ENCODE measurements at places on chromosomes 6 and 20. TPM values are rescaled to one million over a fixed set of nuclear protein-coding genes. Genes with fewer than 3 reads are reported as not detected.

DNA sequence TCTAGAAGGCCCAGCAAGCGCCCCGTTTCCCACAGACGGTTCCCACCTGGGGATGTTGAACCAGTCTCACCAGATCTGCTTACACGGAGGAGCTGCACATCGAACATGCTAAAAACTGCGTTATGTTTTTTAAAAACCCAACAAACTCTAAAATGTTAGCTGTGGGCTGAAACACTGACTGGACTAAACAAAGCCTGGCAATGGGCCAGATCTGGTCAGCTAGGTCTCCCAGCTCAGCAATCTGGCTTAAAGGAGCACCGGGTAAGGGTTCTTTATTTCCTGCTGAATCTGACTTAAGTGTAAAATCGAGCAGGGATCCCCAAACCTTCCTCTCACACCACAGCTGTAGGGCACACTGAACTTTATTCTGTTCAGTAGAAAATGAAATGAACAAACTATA, 156.9 kb downstream of the FOXC1 start:
- H3K4me3 ChIP-seq = no peak overlapping the region
- peaks cover 4% of the 10 kb centered on the region for H3K4me1 ChIP-seq
- no peak overlapping the region for H3K27ac ChIP-seq
- H3K36me3 ChIP-seq = no peaks in the 10 kb centered on the region
- H3K27me3 ChIP-seq = no peaks in the 10 kb centered on the region
- DNase-seq = peak; percentile 67

DNA sequence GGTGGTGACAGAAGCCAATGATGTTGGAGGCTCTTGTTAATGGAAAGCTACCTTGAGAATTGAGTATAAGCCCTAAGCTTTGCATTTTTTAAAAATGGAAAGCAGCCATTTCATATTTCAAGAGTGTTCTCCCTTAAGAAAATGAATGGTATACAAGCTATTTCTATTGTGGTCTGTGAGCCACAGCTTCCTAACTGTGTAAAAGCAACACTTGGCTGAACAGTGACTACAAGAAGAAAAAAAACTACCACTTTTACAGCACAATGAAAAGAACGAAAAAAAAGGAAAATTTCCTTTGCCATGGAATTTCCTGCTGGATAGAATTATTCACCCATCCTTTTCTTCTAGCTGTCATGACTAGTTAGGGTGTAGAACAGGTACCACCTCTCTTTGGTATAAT, 397.1 kb upstream of the BTBD3 start:
- no peak for DNase-seq
- H3K36me3 ChIP-seq = no peaks in the 10 kb centered on the region
- H3K4me1 ChIP-seq = no peaks in the 10 kb centered on the region
- H3K27me3 ChIP-seq = no peaks in the 10 kb centered on the region
- H3K4me3 ChIP-seq = no peak overlapping the region

DNA sequence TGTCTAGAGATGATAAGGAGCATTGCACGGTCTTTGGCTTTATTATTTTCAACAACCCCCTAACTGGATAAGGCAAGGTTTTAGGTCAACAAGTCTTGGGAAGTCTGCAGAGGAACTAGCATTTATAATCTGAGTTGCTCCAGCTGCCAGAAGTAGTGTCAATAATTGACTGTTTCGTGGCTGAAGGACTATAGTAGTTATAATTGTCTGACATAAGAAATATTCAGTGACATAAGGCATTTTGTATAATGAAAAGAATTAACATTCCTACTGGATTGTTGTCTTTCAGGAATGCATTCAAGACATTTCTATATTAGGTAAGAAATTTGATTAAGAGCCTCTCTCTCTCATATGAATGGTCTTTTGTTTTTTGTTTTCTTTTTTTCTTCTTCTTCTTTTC, 136.9 kb upstream of the SGK1 start:
- H3K27me3 ChIP-seq = no peaks in the 10 kb centered on the region
- no peak for DNase-seq
- no peak overlapping the region for H3K27ac ChIP-seq
- H3K4me1 ChIP-seq = no peaks in the 10 kb centered on the region
- no peak overlapping the region for H3K4me3 ChIP-seq
- H3K36me3 ChIP-seq = no peaks in the 10 kb centered on the region

- no peaks in the 10 kb centered on the region for H3K36me3 ChIP-seq
- H3K27me3 ChIP-seq = no peaks in the 10 kb centered on the region
- H3K4me1 ChIP-seq = peaks cover 11% of the 10 kb centered on the region
- no peak for DNase-seq
Measured at GRCh38 chr6:155782320-155782731, 326.7 kb upstream of the NOX3 start.

GRCh38 chr6:32752580-32752979, 10.8 kb downstream of the HLA-DQB2 start:
- no peak overlapping the region for H3K4me3 ChIP-seq

- no peak overlapping the region for H3K4me3 ChIP-seq
- H3K4me1 ChIP-seq = peaks cover 26% of the 10 kb centered on the region
- no peaks in the 10 kb centered on the region for H3K27me3 ChIP-seq
- no peak overlapping the region for H3K27ac ChIP-seq
- H3K36me3 ChIP-seq = no peaks in the 10 kb centered on the region
Measured at GRCh38 chr6:7153789-7154188, 46.0 kb downstream of the RREB1 start.

HRH3 gene
- total RNA-seq = 0.06 TPM

DNA sequence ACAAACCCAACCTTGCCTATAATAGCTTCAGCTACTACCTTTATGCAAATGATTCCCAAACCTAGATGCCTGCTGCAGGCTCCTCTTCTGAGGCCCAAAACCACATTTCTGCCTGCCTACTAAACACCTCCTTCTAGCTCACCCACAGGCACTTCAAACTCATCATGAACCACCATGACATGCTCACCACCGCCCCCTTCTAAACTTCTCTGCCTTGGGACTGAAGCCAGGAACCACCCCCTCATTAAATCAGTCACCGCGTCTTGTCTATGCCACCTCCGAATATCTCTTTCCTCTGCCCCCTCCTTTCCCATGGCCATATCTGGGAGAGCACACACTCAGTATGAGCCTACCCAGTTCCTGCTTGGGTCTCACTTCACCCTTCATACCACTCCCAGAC, 101.2 kb downstream of the SNAP25 start:
- H3K4me1 ChIP-seq = no peaks in the 10 kb centered on the region
- DNase-seq = no peak
- no peaks in the 10 kb centered on the region for H3K36me3 ChIP-seq
- no peak overlapping the region for H3K4me3 ChIP-seq
- H3K27me3 ChIP-seq = no peaks in the 10 kb centered on the region

DNA sequence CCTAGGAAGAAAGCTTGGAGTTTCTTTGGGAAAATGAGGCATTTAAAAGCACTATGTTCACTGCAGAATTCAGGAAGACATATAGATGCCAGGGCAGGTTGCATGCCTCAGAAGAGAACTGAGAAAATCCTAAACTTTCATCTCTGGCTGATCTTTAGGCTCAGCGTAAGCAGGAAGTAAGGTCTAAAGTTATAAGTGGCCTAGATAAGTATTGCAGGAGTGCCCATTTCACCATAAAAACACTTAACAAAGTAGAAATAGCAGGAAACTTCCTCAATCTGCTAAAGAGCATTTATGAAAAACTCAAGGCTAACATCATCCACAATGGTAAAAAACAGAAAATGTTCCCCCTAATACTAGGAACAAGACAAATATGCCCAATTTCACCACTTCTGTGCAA, 320.3 kb downstream of the BMP2 start:
- H3K27me3 ChIP-seq = no peaks in the 10 kb centered on the region
- H3K4me1 ChIP-seq = no peaks in the 10 kb centered on the region
- no peak for DNase-seq
- no peak overlapping the region for H3K27ac ChIP-seq
- no peak overlapping the region for H3K4me3 ChIP-seq

OOEP gene
- total RNA-seq = not detected

GRCh38 chr20:53126185-53126584, 154.0 kb downstream of the TSHZ2 start:
- H3K4me1 ChIP-seq = no peaks in the 10 kb centered on the region
- no peaks in the 10 kb centered on the region for H3K27me3 ChIP-seq
- no peaks in the 10 kb centered on the region for H3K36me3 ChIP-seq
- no peak overlapping the region for H3K4me3 ChIP-seq
- no peak for DNase-seq

DNA sequence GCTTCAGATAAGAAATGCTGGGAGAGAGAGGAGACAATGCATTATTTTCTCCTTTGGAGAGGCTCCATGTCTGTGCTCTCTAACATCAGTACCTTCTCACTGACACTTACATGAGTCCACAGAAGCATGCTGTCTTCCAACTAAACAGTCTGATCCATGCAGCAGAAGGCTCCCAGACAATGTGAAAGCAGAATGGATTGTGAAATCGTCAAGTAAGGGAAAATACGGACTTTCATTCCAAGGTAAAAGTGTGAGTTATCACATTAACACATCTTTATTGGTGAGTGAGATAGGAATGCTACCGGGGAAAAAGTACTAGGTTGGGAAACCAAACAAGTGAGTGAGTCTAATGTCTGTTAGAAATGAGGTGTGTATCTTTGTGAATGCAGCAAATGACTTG, 167.6 kb upstream of the KCNK16 start:
- no peaks in the 10 kb centered on the region for H3K4me1 ChIP-seq
- no peaks in the 10 kb centered on the region for H3K36me3 ChIP-seq
- no peaks in the 10 kb centered on the region for H3K27me3 ChIP-seq
- H3K4me3 ChIP-seq = no peak overlapping the region
- no peak overlapping the region for H3K27ac ChIP-seq

- no peaks in the 10 kb centered on the region for H3K36me3 ChIP-seq
- no peak overlapping the region for H3K4me3 ChIP-seq
- peaks cover 25% of the 10 kb centered on the region for H3K4me1 ChIP-seq
- no peak overlapping the region for H3K27ac ChIP-seq
Measured at GRCh38 chr6:39342692-39343395, 20.3 kb upstream of the KCNK16 start.

MAS1L gene
- not detected for total RNA-seq

GRCh38 chr6:53287336-53288225, 61.2 kb downstream of the ELOVL5 start:
- H3K36me3 ChIP-seq = no peaks in the 10 kb centered on the region
- no peaks in the 10 kb centered on the region for H3K27me3 ChIP-seq
- H3K4me1 ChIP-seq = peaks cover 7% of the 10 kb centered on the region
- DNase-seq = no peak

GRCh38 chr6:684831-685636, 7.9 kb downstream of the EXOC2 start:
- peaks cover 25% of the 10 kb centered on the region for H3K4me1 ChIP-seq
- no peak overlapping the region for H3K4me3 ChIP-seq
- H3K27ac ChIP-seq = no peak overlapping the region
- H3K27me3 ChIP-seq = no peaks in the 10 kb centered on the region
- H3K36me3 ChIP-seq = no peaks in the 10 kb centered on the region
- DNase-seq = no peak

CLVS2 gene
- not detected for total RNA-seq

DNA sequence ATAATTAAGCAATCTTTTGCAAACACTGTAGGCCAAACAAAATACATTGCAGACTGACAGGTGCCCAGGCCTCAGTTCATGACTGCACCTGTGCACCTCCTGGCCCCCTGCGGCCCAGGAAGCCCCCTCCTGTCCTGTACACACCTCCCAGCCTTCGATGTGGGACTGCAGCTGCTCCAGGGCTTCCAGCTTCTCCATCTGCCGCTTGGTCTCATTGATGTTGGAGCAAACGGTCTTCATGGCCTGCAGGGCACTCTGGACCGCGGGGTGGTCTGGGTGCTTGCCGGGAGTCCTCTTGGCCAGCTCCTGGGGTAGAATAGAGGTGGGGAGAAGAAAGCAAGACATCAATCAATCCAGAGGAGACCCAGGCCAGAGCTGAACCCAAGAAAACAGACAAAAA, 119.7 kb downstream of the PREX1 start:
- no peak overlapping the region for H3K4me3 ChIP-seq
- peaks cover 24% of the 10 kb centered on the region for H3K4me1 ChIP-seq
- H3K36me3 ChIP-seq = no peaks in the 10 kb centered on the region
- no peak overlapping the region for H3K27ac ChIP-seq
- no peak for DNase-seq
- no peaks in the 10 kb centered on the region for H3K27me3 ChIP-seq

LRRC1 gene
- 2.1 TPM for total RNA-seq

GRCh38 chr6:30646450-30647241, at the start of gene C6orf136:
C6orf136 (plus strand) TSS chr6:30647133; CDS start chr6:30647232, 99 bp downstream.
- peak; percentile 96 for DNase-seq
- peak within 1 kb of the TSS; percentile 85 for H3K27ac ChIP-seq
- H3K36me3 ChIP-seq = peaks cover 21% of the 10 kb centered on the region
- H3K4me3 ChIP-seq = peak within 1 kb of the TSS; percentile 91
- H3K27me3 ChIP-seq = no peaks in the 10 kb centered on the region

DNA sequence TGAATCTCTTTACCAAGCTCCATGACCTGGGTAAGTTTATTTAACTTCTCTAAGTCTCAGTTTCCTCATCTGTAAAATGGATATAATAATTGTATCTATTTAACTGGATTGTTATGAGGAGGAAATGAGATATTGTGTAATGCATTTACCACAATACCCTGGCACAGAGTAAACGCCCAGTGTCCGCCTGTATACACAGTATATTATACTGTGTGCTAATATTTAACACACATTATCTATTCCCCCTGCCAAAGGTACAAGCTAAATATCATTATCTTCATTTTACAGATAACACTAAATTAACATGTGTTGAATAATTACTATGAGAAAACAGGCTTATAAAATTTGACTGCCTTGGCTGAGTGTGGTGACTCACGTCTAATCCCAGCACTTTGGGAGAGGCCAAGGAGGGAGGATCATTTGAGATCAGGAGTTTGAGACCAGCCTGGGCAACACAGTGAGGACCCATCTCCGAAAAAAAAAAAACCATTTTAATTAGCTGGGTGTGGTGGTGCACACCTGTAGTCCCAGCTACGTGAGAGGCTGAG, 38.7 kb upstream of the TNFRSF21 start:
- H3K27ac ChIP-seq = no peak overlapping the region
- no peak overlapping the region for H3K4me3 ChIP-seq
- H3K4me1 ChIP-seq = no peaks in the 10 kb centered on the region
- no peaks in the 10 kb centered on the region for H3K27me3 ChIP-seq
- no peaks in the 10 kb centered on the region for H3K36me3 ChIP-seq
- DNase-seq = no peak

GRCh38 chr6:18406955-18407749, 20.0 kb downstream of the RNF144B start:
- H3K4me3 ChIP-seq = no peak overlapping the region
- H3K4me1 ChIP-seq = no peaks in the 10 kb centered on the region
- H3K27me3 ChIP-seq = no peaks in the 10 kb centered on the region
- H3K27ac ChIP-seq = no peak overlapping the region
- DNase-seq = no peak

- H3K4me1 ChIP-seq = no peaks in the 10 kb centered on the region
- no peak for DNase-seq
- no peaks in the 10 kb centered on the region for H3K27me3 ChIP-seq
- no peaks in the 10 kb centered on the region for H3K36me3 ChIP-seq
- H3K4me3 ChIP-seq = no peak overlapping the region
- H3K27ac ChIP-seq = no peak overlapping the region
Measured at GRCh38 chr6:125477844-125478243, 176.1 kb upstream of the HDDC2 start.

CALHM6 gene
- total RNA-seq = 6.1 TPM

SYTL3 gene
- total RNA-seq = 2.0 TPM

- no peaks in the 10 kb centered on the region for H3K4me1 ChIP-seq
- H3K36me3 ChIP-seq = no peaks in the 10 kb centered on the region
- no peak for DNase-seq
- no peak overlapping the region for H3K4me3 ChIP-seq
- H3K27ac ChIP-seq = no peak overlapping the region
Measured at GRCh38 chr6:52221302-52221701, 23.0 kb downstream of the IL17F start.
